Occipital lobe (tissue), 3 donors: ENCODE measurements at places on chromosomes 12 and 14. TPM values are rescaled to one million over a fixed set of nuclear protein-coding genes. Genes with fewer than 3 reads are reported as not detected.

GRCh38 chr14:56650048-56650447, 70.5 kb downstream of the TMEM260 start:
- no peak for DNase-seq

GRCh38 chr14:72443991-72444441, 449.9 kb downstream of the DPF3 start:
- DNase-seq: no peak

- DNase-seq: no peak
Measured at GRCh38 chr12:131671276-131671675, 39.6 kb upstream of the SFSWAP start.

DNA sequence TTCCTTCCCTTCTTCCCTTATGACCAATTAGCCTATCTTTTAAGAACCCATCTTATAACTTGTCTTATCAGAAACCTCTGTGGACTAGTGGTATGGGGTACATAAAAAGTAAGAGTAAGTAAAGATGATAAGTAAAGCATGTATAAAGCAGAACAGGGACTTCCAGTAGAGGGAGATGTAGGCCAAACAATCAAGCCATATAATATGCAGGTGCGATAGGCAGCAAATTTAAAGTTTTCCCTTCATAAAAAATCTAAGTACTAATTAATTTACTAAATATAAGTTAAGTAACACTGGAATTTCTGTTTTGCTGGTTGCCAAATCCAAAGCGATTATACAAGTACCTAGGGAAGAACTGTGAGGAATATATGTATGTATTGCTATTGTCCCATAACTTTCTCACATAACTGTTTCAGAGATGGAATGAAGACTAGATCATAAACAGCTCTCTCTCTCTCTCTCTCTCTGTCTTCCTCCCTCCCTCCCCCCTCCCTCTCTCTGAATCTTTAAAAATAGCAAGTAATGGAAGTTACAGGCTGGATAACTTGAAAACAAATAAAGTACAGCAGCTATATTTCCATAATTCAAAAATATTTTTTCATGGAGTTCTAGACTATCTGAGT, 25.7 kb downstream of the METTL25 start:
- no peak for DNase-seq

DNA sequence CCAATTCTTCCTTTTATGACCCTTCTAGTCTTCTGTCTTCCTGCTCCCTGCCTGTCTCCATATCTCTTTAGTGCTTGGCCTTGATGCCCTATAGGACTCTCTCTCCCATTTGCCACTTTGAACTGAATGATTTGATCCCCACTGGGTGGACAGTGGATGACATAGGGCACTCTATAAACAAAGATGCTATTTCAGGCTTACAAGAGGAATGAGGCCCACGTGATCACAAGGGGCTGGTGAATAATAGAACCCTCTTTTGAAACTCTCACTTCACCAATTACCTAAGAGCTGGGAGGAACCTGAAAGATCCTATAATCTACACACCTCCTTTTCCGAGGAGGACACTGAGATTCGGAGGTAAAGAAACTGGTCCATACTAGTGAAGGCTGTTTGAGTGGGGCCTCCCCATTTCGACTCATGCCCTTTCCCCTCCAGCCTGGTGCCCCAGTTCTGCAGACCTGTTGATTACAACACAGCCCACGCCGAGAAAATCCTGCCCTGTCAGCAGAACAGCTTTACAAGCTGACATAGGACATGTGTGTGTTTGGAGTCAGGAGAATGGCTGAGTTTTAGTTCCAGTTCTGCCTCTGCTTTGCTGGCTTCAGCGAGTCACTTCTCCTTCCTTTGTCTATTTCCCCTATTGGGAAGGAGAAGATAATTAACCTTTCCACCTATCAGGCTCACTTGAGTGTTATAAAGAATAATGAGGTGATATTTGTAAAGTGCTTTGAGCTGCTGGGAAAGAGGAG, 400.3 kb downstream of the ZFP36L1 start:
- DNase-seq: no peak

DNA sequence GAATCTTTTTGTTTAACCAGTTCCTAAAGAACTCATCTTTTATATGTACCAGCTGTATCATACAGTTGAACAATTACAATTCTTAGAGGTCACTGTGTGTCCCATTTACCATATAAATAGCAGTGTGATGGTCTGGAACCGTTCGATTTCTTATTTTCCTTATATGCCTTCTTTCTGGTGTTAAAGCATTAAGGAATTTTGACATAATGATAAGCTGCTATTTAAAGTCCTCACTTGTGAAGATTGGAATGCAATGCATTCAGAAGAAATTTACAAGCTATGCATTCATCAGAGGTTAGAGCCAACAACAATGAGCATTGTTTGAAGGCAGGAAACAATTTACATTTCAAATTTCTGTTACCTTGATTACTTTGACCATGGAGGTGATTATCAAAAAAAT, 80.0 kb upstream of the PRICKLE1 start:
- no peak for DNase-seq

GRCh38 chr12:120767071-120768024, 41.7 kb downstream of the ACADS start:
- no peak for DNase-seq

DNA sequence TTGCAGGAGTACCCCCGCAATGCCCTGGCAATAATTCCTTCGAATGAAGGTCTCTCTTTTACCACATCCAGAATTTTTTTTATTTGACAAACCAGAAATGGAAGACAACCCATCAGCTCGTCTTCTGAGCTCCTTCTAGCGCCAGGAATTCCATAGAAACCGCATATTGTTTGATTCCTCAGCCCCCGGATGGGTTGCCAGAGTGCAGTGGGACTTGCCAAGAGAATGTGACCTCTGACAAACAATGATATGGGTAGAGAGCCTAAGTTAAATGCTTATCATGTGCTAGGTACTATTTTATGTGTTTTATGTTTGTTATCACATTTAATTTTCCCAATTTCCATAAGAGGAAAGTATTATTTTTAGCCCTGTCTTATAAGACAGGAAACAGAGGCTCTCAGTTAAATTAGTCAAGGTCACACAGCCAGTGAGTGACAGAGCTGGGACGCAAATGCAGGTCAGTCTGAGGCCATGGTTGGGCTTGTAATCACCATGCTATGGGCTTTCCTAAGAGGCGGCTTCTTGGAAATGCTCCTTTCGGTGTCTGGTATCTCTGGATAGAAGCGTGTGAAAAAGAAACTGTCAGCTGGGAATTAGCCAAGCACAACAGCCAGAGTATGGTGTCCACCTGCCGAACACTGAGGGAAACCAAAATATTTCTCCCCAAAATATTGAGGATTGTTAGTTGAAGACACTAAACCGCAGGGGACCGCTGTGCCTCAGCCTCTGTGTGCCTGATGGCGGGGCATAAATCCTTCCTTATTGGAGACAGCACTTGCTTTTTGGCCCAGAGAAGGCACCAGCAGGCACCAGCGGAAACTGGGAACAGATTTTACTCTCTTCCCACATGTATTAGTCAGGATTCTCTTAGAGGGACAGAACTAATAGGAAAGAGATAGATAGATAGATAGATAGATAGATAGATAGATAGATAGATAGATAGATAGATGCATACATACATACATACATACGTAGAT, 29.4 kb upstream of the ETFBKMT start:
- DNase-seq: no peak

DNA sequence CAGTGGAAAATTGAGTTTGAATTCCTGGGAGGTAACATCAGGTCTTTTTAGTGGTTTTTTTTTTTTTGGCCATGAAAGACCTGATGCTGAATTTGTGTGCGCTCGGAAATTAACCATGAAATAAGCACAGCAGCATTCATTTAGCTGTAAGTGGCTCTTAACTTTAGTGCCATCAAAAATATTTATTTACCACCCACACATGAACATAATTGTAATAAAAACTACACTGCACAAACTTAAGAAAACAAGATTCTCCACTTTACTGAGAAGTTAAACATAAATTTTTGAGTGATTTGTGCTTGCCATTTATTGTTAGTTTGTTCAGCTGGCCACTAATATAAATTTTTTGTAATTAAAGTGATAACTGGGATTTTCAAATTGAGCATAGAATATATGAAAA, 2.4 kb downstream of the SLC41A2 start:
- no peak for DNase-seq

DNA sequence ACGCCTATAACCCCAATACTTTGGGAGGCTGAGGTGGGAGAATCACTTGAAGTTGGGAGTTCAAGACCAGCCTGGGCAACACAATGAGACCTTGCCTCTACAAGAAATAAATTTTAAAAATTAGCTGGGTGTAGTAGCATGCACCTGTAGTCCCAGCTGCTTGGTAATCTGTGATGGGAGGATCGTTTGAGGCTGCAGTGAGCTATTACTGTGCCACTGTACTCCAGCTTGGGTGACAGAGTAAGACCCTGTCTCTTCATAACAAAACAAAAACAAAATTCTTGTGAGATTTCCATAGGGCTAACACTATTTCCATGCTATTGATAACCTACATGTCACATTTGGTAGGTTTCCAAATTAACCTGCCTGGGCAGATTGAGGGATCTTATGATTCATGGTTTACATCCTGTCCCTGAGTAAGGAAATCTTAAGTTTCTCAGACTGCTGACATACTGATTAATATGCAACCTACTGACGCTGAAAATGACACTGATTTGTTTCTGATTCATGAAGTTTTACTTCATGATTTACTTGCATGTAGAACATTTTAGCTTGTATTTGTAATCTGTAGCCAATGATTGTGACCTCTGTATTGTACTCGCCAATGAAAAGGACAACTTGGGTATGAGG, 15.9 kb downstream of the ATP6V1D start:
- no peak for DNase-seq

GRCh38 chr12:87575906-87576305, 453.3 kb downstream of the C12orf50 start:
- no peak for DNase-seq

- DNase-seq: no peak
Measured at GRCh38 chr12:108457734-108458361, 57.2 kb upstream of the FICD start.

DNA sequence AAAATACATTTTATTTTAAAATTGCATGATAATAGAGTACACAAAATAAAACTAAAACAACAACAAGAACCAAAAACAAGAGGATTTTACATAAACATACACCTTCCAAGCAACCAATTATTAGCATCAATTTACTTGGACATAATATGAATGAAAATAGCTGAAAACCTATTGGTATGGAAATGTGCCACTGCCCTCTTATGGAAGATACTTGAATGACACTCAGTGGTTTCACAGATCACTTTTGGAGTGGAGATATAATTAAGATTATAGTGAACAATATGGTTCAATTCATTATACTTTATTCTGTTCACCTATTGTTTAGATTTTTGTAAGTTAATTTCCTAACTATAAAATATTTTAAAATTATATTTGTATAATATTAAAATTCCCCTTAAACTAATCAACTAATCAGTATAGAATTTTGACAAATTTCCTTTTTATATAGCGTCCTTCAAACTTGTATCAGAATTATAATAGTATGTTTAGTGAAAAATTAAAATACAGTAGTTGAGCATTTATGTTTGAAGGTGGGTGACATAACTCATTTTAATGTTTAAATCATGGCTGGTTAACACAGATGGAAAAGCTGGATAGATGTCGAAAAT, 70.1 kb downstream of the SLC6A15 start:
- DNase-seq: no peak

Gene DUSP6
- total RNA-seq: 34.5 TPM

Gene KRT79
- not detected for total RNA-seq
